ENCODE measurements at places on chromosomes 6 and 20.

DNA sequence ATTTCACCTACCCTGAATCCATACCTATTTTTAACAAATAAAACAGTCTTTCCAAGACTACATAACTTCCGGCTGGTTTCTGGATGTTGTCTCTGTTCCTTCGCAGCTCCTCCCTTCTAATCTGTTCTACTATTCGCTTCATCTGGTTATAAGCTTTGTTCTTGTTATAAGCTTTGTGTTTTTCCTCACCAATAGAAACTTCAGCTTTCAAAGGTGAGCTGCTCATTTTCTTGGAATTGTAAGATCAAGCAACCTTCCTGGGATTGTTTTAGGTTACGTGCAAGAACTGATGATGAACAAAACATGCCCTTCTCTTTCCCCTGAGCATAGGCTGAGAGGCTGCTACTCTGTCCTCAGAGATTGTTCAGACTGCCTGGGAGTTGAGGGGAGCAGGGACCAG is 2.1 kb downstream of the GFOD1 start:
- no peak for DNase-seq

DNA sequence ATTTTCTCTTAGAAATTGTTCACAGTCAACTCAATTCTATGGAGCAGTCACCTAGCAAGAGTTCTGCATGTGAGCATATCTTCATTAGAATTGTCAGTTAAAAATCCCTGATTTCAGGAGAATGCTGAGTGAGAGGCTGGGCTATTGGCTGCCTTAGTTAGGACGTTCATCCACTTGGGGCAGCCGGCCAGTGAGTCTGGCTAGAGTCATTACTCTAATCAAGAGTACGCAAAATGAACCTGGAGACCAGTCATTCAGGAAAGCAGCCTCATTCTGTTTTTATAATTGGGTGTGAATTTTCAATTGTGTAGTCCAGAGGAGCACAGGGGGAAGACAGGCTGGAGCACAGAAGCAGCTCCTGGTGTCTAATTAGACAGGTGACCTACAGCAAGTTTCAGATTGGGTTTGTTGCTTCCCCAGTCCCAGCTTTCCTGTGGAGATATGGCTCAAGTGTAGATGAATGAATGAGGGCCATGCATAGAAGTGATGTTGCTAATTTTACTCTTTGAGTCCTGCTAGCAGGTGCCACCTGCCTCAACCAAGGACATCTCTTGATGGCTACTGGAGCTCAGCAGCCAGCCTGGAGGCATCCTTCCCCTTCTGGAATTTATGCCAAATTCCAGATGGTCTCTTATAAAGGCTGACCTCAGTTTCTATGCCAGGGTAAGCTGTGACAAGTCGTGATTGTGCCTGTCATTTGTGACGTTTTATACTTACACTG is 265.7 kb downstream of the NKAIN2 start:
- DNase-seq: no peak

DNA sequence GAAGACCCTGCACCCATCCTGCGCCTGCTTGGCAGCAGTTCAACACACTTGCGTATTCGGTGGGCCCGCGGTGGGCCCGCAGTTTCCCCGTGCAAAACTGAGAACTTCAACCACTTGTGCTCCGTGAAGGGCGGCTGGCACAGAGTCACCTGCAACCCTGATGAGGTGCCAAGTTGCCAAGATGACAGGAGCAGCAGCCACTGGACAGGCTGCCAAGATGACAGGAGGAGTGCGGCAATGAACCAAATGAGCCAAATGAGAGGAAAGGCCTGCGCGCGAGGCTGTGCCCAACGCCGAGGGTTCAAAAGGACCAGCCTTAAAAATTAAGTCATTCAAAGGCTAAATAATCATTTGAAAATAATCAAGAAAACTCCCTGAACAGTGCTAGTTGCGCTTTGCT is 20.1 kb downstream of the DIDO1 start:
- DNase-seq: no peak

- DNase-seq: no peak
These were observed 160.3 kb upstream of the CDYL start for GRCh38 chr6:4615891-4616290.

DNA sequence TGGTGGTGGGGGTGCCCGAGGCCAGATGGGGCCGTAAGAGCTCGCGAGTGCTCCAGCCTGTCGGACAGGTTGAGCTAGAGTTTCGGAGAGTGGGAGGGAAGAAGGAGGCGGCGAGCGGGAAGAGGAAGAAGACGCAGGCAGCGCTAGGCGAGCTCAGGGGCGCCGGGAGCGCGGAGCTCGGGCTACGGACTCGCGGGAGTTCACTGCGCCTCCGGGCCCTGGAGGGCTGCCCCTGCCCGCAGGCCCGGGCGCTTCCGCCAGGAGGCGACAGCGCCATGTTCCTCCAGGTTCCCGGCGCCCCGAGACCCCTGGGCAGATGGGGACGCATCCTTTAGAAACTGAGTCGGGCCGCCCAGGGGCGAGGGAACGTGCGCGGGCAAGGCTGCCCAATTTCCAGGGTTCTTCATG is 984 bp downstream of the TFAP2C start:
- peak; percentile 85 for DNase-seq

DNA sequence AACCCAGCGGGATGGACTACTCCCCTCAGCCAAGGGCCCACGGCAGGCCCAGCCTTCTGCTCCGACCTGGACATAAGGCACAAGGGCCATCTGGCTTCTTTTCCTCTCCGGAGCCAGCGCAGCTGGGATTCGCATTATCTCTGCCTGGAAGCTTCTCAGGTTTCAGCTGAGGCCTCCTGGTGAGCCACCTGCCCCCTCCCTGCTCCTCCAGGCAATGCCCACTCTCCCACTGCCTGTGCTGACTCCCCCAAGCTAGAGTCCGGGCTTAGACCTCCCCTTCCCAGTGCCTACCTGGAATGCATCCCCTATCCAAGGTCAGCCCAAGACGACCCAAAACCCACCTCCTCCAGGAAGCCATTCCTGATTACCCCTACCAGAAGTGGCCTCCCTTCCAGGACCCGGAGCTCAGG is 60.7 kb downstream of the EZR start:
- peak; percentile 26 for DNase-seq

GRCh38 chr20:57573242-57573641 is 12.3 kb downstream of the PCK1 start:
- DNase-seq: no peak

DNA sequence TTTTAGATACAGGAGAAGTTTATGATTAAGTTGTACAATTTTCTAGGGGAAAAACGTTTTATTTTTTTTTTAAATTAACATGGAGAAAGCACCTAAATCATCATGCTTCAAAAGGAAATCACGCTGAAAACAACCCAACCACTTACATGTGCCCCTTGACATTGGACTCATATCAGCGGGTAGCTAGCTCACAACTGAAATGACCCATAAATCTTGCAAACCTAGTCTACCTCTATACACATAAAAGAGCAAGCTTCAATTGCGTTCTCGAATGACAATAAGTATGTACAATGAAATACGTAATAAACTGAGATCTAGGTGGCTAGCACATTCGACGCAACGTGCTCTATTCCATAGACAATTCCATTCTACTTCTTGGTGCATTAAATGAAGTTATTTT is 722.9 kb upstream of the AGPAT4 start:
- no peak for DNase-seq

- no peak for DNase-seq
These were observed 99.5 kb downstream of the LAMP5 start for GRCh38 chr20:9613871-9614270.

DNA sequence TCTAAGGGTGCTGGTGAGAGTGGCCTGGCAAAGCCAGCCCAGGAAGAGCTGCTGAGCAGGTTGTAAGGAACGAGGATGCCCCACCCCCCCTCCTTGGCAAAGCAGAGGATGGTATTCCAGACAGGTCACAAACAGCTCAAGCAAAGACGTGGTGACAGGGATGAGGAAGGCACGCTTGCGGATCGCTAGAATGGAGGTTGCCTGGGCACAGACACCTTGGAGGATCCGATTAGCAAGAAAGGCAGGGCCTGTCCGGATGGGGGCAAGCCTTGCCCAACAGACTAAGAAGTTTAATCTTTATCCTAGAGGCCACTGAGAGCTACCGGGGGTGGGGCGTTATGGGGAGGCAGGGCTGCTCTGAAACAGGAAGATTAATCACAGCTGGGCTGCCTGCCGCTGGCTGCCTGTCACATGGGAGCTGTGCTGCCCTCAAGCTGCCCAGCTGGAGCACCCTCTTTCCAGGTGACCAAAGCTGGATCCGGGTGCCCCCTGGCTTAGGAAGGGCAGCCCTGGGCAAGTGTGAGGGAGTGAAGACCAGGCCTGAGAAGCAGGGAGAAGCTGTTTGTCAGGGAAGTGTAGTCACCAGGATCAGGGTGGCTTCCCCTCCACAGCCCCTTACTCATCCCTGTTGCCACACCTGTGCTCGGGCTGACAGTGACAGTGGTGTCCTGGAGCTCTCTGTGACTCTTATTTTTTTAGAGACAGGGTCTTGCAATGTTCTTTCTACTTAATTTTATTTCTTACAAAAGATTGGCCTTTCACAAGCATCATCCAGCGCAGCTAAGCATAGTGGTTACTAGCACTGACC is 9.1 kb upstream of the MAPK13 start:
- DNase-seq: peak; percentile 42

- DNase-seq: no peak
These were observed 42.6 kb downstream of the IRF4 start for GRCh38 chr6:434051-434705.

- DNase-seq: no peak
These were observed 63.6 kb downstream of the SYTL3 start for GRCh38 chr6:158713469-158713868.

DNA sequence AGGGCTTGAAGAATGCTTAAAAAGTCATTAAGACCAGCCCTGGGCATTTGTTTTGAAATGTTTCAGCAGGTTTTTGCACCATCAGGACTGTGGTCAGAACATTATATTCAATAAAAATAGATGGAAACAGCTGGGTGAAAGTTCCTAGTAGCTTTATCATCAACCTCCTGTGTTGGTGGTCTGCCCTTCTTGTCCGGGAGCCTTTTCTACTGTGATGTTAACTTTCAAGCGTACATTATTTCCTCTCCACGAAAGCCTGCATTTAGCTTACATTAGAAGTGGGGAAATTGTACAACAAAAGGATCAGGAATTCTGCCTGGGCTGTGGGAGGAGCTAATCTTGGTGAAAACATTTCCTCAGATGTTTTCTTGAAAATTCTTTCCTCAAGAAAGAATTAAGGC is 71.1 kb downstream of the LAMA4 start:
- DNase-seq: peak; percentile 16

DNA sequence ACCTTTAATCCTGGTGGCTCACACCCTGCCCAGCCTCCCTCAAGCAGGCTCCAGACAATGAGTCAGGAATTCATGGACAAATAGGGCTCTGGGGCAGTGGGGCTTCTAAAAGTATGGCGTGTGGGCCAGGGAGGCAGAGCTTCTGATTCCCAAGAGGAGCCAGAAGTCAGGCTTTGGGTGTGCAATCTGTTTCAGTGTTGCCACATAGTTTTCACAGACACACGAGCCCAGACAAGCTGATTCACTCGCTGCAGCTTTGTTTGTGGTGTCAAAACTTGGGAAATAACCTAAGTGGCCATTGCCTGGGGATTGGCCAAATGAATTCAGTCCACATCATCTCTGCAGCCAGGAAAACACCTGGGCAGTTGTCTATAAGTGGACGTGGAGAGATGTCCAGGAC is 9.2 kb downstream of the PEDS1 start:
- DNase-seq: peak; percentile 100

GRCh38 chr6:33908025-33908424 is 104.2 kb upstream of the MLN start:
- DNase-seq: no peak

DNA sequence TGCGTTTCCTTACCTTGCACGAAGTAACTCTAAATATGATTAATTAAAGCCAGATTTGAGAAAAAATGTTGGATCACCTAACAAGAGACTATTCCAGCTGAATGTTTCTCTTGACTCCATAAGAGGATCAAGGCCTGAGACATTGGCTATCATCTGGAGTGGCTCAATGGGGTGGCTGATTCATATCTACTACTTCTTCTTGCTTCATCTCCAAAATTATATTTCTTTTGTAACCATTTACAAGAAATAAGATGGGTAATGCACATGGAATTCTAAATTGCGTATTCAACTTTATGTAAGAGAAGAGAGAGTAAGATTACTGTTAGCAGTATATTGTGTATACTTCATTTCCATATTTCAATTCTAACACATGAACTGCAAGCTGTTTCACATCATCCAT is 819.0 kb upstream of the EYS start:
- DNase-seq: no peak

GRCh38 chr6:43368259-43369160 is 937 bp downstream of the ZNF318 start:
- DNase-seq: peak; percentile 74

GRCh38 chr20:58851221-58851968 is 693 bp upstream of the GNAS-AS1 start:
- DNase-seq: no peak

DNA sequence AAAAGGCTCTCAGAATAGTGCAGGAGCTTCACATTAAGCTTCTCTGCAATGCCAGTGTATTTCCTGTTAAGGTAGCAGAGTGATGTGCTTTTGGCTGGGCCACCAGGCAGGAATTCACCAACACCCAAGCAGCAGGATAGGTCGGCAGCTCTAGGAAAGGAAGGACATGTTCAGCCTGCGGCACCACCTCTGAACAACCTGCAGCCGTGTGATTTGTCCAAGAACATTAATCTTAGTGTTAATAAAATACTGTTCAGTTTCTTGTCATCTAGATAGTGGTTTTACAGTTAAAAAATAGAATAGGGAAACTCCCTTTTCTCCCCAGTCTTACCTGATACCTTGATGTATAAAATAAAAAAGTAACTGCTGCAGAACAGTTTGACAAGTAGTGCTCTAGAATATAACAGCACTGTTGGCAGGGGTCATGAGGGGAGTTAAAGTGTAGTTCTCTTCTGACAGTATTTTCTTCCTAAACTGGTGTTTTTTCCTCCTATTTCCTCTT is 18.8 kb downstream of the ZNF292 start:
- no peak for DNase-seq

- no peak for DNase-seq
These were observed 16.2 kb upstream of the FRMD1 start for GRCh38 chr6:168095171-168095691.

DNA sequence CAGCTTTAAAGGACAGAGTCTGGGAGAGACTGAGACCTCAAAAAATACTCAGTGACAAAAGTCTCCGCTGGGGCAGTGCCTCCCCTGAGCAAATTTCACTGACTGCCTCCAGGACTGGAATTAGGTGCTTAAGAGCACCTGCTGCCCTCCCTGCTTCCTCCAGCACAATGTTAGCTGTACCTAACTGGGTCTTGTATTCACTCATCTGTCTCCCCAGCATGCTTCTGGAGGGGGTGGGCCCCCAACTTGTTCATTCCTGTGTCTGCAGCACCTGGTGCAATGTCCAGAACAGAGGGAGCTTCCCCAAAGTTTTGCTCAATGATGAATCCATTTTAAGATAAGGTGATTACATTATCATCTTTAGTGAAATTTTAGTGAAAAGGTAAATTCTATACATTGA is 650.7 kb downstream of the KIF16B start:
- no peak for DNase-seq
